ENCODE measurements at places on chromosomes 3 and 15.

GRCh38 chr3:193843474-193844301 is 250.7 kb downstream of the OPA1 start:
- DNase-seq = no peak

GRCh38 chr3:20905210-20905805 is 719.3 kb upstream of the SGO1 start:
- DNase-seq = no peak

DNA sequence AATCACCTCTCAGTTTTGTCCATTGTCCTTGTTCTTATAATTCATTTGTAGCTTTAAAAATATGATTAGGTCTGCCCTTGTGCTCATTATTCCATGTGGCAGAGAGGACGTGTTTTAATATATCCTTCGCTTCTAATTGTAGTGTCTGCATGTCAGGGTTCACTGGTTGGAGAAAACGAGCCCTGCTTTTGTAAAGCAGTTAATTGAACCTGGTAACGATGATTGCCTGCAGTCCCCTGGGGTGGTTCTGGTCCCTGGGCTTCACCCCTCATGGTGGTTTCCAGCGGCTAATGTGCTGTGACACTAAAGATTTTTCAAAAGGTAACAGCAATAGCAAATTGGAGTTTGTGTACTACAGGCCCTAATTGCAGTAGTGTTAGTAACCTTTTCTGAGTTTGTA is 299.6 kb downstream of the CACNA2D3 start:
- DNase-seq = no peak

GRCh38 chr15:40133544-40133943 is 24.9 kb upstream of the BMF start:
- no peak for DNase-seq

Data from putamen (tissue), 1 donor.